ENCODE measurements at places on chromosomes 11 and 22.

DNA sequence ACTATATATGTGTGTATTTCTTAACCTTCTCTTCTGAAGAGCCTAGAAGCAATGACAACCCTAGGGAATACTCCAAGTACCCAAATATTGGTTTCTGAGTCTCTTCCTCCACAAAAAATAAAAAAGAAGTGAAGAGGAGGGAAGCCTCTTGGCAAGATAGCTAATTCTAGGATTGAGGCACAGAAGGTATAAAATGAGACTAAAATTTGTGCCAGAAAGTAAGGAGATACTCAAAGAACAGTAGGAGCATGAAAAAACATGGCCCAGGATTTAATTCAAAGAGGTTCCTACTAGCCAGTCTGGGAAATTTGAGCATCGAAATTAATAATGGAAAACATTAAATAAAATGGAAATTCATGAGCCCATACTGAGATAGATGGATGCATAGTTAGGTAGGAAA, 112.1 kb downstream of the PAX6 start:
- DNase-seq = no peak

DNA sequence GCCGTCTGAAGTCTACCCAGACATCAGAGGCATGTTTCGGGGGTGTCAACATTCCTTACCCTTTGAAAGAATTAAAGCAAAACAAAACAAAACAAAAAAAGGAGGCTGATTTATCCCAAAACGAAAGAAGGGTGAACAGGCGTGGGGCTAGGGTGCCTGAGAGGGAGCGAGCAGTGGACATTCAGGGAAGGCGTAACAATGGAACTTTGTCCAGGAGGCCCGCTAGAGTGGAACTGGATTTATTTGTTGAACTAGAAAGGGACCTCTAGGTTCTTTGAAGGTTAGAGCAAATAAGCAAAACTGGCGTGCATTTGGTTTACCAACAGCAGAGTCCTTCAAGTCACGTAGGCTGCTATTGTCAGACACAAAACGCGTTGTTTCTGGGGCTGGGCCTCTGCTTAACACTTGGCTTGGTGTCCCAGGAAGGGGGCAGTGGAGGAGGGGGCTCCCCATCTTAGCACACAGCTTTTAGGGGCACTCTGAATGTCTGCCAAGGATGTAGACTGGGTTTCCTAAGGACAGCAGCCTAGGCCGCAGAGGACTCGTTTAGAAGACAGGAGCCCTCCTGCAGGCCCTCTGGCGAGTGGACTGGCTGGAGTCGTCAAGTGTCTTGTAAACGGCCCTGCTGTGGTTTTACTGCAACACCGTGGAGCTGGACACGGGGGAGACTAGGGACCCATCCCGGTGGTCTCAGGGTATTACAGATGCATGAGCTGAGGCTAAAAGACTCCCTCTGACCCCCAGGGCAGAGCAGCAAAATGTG, 203.7 kb upstream of the SORL1-AS1 start:
- DNase-seq = no peak

DNA sequence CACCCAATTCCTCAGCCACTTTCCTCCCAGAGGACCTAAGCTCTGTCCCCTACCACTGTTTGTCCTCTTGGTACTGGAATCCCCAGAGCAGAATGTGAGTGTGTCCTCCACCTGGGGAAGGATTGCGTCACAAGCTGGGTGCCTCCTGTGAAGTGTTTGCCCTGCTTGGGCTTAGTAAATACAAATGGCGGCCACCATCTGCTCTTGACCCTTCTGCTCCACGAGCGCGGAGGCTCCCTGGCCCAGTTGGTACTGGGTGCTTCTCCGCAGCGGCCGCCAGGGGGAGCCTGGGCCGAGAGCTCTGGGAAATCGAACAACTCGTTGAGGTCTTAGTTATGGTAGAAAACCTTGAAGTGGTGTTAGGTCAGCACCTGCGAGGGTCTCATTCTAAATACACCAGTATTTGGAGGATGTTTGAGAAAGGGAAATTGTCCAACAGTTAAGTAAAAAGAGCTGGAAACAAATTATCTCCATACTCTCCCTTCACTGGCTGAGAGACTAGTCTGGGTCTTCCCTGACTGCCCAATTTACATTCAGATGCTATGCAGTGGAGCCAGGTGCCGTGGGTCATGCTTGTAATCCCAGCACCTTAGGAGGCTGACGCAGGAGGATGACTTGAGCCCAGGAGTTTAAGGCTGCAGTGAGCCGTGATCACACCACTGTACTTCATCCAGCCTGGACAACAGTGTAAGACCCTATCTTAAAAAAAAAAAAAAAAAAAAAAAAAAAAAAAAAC, 74.6 kb upstream of the TEAD1 start:
- DNase-seq = peak; percentile 49

GRCh38 chr11:131909426-131910177, 539.2 kb downstream of the NTM start:
- no peak for DNase-seq

DNA sequence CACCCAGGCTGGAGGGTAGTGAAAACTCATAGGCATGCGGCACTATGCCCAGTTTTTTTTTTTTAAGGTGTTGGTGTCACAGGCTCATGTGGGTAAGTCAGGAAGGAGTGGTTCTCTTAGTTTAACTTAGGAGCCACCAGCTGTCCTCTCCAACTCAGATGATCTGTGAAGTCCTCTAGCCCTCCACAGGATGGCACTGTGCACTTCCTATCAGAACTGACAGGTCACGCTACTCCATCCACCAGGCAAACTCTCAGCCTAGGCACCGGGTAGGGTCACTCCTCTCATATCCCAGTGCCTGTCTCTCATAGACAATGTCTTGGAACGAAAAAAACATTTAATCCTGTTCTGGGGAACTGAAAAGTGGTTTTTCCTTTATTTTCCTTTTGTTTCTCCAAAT, 16.5 kb downstream of the NAP1L4 start:
- peak; percentile 32 for DNase-seq

GRCh38 chr11:2992997-2993325, 832 bp upstream of the NAP1L4 start:
- DNase-seq = no peak

DNA sequence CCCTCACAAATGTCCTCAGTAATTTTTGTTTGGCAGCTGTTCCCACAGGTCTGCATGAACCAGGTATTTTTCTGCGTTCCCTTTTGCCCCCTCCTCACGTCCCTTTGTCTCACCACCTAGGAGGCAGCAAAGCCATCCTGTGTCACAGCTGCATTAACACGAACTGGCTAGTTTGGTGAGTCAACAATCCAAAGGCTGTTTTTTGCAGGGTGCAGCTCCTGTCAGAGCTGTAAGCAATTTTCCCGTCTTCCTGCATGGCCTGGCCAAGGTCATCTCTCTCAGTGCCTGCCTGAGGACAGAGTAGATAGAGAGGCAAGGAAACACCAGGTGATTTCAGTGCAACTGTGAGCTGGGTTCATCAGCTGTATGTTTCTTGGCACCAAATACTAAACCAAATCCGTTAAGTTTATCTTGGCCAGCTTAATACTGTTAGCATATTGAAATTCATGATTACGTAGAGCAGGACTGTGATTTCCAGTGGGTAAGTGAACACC, 20.6 kb upstream of the VSIG10L2 start:
- DNase-seq = no peak

DNA sequence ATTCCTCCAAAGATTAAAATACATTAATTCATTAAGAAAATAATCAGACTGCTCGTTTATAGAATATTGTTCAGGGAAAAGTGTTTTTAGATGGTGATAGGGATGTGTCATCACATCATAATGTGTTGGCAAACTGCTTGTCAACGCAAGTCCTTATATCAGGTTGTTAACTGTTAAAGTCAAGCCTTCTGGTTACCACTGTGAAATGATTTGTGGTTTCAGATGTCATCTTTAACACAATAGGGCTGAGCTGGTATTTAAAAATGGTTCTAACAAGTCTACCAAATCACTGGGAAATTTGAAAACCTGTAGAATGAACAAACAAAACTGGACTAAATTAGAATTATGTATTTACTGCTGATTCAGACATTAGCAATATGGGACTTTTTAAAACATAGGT, 2.4 kb upstream of the MMP13 start:
- DNase-seq = no peak
